ENCODE measurements at places on chromosomes 1 and 21.

DNA sequence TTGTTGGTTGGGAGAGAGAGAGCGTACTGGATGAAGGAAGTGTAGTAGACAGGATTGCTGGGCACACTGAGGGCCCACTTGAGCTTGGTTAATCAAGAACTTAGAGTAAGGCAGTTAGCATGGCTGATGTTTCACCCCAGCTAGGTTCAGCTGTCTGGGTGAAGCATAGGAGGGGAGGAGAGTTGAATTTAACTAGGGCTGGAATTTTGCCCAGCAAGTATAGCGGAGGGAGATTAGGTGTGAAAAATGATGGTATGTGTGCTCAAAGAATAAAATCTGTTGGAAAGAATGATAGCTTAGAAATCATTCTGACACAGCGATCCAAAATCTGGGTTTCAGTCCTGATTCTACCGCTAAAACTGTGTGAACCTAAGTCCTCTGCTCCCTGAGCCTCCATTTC is 461.5 kb upstream of the PROX1 start:
- no peak for DNase-seq

DNA sequence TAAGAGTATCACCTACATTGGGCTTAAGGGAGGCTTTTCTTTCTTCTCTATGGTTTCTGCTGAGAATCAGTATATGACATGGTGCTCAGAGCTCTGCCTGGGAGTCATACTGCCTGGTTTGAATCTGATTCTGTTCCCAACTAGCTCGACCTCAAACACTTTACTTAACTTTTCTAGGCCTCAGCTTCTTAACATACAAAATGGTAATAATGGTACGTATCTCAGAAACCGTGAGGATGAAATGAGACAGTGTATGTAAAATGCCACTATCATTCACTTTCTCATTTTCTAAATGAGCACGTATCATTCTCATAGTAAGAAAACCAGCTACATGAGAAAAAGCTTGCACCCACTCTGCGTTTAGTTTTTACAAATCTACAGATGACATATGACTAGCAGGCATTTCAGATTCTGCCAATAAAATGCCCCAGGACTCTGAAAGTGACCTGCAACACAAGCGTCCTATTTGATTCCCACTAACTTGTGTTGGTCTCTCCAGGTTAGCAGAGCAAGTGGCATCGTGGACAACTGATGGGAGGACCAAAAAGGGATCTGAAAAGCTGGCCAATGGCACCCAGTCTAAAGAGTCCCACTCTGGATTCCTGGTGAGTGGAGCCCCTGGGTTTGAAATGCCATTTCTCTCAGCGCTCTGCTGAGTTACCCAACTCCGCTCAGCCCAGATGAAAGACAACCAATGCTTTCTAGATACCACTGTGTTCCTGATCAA is 6.1 kb downstream of the CTNNBIP1 start:
- DNase-seq, result peak; percentile 49

DNA sequence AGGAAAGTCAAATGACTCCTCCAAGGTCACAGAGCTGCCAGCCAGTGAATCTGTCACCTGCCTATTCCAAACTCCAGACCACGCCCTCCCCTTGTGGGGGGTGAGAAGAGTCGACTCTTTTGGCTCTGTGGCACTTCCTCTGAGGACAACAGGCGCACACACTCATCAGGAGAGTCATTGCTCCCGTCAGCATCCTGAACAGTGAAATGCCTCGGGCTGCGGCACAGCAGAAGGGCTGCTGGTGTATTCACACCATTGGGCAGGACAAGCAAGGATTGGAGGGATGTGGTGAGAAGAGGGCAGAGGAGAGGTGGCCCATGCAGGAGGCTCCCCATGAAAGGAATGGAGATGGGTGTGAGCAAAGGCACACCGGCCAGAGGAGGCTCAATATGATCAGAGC is 239.0 kb downstream of the TOMM20 start:
- no peak for DNase-seq

DNA sequence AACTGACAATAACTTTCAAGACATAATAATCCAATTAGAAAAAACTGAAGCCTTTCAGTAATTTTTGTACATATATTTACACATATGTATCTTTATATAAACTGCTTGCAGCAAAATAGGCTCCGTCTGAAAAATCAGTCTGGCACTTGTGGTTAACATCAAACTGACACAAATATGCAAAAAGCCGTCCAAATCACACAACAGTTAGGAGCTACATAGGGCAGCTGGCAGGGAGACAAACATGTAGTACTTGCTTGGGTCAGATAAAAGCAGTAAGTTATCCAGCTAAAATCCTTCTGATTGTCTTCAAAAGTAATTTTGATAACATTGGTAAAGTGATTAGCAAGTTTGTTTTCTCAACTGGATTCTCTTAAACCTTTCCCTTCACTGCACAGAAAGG is 14.7 kb upstream of the GUCA2A start:
- DNase-seq, result no peak

- DNase-seq, result no peak
Observed at GRCh38 chr1:20284625-20285024, 6.0 kb upstream of the VWA5B1 start.

- DNase-seq, result peak; percentile 48
Observed at GRCh38 chr1:28172713-28173150, 3.8 kb downstream of the PTAFR start.

DNA sequence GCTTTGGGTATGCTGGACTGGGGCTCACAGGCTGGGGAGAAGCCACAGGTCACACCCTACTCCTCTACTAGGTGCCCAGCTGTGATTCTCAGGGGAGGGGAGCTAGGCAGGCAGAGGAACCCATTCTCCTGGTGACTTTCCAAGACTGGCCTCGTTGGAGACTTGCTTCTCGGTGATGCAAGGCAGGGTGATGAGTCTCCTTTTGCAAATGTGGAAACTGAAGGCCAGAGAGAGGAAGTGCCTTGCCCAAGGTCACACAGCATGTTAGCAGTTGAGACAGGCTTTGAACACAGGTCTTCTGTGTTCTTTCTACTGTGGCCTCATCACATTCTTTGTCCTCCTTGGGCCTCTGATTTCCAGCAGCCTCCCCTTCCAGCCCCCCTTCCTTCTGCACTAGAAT is 20.5 kb upstream of the C1QA start:
- DNase-seq, result no peak

- no peak for DNase-seq
Observed at GRCh38 chr21:41832596-41833496, 46.3 kb downstream of the PRDM15 start.

DNA sequence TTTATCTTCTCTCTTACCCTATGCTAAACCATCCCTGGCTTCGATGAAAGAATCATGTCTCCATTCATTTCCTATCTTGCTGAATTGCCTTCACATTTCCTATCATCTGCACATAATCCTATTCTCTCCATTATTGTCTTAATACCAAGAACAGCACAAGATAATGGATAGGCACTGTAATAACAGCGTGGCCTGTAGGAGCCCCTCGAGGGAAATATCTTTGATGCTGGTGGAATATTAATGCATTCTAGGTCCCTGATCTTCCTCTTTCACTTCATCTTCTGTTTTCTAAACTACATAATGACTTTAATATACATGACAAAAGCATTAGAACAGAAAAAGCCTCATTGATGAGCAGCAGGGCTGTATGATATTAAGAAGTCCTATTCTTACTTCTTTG is 720.6 kb downstream of the RWDD3 start:
- DNase-seq, result no peak

GRCh38 chr1:1973716-1974642 is 29.6 kb downstream of the CFAP74 start:
- no peak for DNase-seq

DNA sequence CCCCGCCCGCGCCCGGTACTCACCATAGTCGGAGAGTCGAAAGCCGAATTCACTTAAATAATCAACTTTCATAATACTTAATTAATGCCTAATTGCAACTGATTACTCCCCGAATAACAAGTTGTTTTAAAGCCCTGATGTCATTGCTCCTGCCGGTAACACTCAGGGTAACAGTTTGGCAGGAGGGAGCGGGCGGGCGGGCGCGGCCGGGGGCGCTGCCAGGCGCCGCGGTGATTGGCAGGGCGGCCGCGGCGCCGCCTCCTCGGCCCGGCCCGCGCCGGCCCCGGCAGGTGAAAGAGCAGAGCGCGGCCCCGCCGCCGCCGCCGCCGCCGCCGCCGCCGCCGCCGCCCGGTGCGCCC is 102.2 kb downstream of the CASZ1 start:
- peak; percentile 54 for DNase-seq

DNA sequence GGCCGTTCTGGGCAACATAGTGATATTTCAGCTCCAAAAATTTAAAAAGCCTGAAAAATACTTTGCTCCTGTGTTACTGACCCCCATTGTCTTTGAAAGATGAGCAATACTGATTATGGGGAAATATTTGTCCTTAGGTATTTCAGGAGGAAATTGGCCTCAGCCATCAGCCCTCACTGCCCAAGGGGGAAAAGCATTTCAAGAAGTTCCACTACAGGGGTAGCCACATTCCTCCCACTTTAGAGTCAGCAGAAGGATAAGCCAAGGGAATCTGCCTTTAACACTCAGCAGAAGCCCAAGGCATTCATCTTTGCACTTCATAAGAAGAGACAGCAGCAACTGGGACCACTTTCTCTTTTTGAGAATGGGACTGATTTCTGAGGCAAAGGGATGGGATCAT is 40.5 kb upstream of the ZNF326 start:
- DNase-seq, result no peak

DNA sequence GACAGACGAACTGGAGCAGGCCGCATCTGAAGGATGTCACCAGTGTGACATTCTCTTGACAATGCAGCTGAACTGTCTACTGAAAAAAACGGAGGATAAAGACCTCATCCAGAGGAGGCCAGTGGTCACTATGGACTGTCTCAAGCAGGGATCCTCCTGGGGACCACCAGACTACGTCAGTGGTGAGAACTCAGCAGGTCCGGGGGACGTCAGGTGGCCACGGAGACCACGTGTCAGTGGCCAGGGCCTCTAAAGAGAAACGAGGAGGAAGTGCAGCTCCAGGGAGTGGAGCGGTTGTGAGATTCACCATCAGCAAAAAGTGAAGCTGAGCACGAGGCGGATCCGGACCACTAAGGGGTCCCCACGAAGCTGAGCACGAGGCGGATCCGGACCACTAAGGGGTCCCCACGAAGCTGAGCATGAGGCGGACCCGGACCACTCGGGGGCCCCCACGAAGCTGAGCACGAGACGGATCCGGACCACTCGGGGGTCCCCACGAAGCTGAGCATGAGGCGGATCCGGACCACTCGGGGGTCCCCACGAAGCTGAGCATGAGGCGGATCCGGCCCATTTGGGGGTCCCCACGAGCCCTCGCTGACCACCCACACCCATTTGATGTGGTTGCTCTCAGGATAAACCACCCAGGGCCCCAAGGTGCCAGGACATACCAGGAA is 13.5 kb upstream of the TMEM240 start:
- no peak for DNase-seq

DNA sequence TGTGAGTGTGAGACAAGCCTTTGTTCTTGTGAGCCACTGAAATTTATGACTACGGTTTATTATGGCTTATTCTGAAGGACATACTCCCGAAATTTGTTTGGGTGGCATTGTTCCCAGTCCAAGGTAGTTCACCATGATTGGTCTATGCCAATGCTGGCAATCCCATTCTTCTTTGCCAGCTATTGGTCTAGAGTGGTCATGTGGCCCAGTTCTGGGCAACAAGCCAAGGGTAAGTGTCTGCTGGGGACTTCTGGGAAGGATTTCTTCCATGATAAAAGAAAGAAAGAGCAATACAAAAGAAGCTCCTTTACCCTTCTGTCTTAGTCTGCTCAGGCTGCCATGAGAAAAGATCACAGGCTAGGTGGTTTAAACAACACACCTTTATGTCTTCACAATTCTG is 201.6 kb downstream of the SLC35F3 start:
- no peak for DNase-seq

- no peak for DNase-seq
Observed at GRCh38 chr1:231836227-231836893, 209.8 kb downstream of the DISC1 start.
